CD4-positive, alpha-beta T cell treated with Interleukin-21 for 1 hour (primary cell): ENCODE measurements at places on chromosomes 11 and 22.

DNA sequence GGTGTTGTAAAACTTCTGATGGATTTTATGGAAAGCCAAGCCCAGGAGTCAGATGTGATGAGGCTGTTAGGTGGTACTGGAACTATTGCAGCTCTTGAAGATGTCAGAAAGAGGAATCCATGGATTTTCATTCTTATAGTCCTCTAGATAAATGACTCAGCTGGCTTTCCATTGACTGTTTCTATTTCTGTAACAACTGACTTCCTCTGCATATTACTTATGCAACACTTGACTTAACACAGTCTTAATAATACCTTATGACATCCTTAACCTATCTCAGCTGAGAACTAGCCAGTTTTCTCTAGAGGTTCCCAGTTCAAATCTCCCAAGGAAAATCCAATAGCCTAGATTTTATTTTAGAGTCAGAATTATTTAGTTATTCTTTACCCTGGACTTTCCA, 263.8 kb downstream of the LUZP2 start:
- DNase-seq: no peak

GRCh38 chr11:9708544-9708943, 44.7 kb downstream of the SWAP70 start:
- DNase-seq: no peak

DNA sequence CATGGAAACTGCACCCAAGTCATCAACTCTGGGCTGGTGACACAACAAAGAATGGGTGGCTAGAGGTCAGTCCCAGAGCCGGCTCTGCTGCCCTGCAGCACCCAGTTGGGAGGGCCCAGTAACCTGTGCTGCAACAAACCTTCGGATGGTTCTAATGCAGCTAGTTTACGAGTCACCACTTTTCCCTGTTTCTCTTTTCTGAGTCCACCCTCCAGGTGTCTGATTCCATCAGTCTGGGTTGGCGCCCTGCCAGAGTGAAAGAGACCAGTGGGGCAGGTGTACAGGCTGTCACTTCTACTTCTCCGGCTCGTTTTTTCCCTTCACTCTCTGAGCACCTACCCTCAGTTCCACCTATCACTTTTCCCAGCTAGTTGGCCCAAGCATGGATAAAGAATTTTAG, 572.9 kb downstream of the NTM start:
- DNase-seq: no peak

DNA sequence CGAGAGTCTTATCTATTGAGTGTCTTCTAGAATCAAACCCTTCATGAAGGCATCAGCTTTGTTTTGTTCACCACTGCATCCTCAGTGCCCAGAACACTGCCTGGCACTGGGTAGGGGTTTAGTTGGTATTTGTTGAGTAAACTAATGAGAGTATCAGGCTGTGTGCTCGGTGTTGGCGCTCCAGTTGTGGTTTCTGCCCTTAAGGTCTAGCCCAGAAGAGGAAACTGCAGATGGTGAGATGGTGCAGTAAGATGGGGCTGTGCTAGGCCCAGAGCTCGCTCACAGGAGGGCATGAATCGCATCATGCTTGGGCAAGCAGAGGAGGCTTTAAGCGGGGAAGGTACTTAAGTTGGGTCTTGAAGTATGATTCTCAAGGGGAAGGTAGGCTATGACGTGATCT, 97.2 kb downstream of the FBXO7 start:
- DNase-seq: no peak

- no peak for DNase-seq
These were observed 11.8 kb downstream of the C11orf54 start for GRCh38 chr11:93753241-93753640.
